ENCODE measurements at places on chromosomes 11 and 22.
A peak's percentile ranks its signal among the peaks of the same experiment; 100 is the strongest.

DNA sequence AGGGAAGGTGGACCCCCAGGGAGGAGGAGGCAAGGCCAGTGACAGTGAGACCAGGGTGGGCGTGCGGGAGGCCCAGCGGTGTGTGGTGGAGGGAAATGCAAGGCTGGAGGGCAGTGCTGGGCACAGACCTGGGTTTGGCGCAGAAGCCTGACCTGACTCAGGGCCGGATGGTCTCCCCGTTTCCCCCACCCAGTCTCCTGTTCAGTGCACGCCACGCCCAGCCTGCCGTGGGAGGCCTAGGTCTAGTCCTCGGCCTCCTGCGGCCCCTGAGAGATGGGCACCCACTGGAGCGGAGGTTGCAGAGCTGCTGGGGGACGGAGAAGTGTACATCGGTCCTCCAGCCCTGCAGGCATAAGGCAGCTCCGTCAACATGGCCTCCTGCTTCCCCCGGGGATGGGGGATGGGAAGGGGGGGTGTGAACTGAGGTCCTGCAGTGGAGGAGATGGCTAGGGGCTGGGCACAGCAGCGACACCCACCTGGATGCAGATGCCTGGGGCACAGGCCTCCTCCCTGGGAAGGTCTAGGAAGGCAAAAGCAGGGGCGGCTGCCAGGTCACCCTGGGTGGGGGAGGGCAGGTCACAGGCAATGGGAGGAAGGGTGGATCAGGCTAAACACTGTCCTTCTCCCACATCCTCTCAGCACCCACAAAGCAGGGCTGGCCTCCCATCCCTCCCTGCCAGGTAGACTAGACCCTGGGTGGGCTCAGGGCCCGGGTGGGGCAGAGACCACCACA lies 15.9 kb downstream of the IL17REL start:
- DNase-seq, result no peak

GRCh38 chr11:111707039-111707690 lies 59.0 kb downstream of the PPP2R1B start:
- DNase-seq, result peak; percentile 27

DNA sequence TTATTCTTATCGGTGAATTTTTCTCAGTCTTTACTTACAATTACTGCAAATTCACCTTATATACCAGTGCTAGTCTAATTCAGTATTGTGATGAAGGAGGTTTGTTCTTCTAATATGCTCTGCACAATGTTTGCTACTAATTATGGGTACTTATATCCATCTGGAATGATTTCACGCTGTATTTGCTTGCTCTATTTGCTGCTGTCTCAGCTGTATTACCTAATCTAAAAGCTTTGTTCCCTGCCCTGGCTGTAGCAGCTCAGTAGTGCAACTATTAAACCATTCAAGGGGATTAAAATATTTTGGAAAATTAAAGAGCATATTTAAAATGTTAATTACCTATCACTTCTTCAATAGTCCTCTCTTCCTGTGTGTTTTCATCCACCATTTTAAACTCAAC lies 375.3 kb downstream of the LUZP2 start:
- no peak for DNase-seq

- no peak for DNase-seq
Measured at GRCh38 chr11:22597062-22597461, 28.6 kb downstream of the FANCF start.

DNA sequence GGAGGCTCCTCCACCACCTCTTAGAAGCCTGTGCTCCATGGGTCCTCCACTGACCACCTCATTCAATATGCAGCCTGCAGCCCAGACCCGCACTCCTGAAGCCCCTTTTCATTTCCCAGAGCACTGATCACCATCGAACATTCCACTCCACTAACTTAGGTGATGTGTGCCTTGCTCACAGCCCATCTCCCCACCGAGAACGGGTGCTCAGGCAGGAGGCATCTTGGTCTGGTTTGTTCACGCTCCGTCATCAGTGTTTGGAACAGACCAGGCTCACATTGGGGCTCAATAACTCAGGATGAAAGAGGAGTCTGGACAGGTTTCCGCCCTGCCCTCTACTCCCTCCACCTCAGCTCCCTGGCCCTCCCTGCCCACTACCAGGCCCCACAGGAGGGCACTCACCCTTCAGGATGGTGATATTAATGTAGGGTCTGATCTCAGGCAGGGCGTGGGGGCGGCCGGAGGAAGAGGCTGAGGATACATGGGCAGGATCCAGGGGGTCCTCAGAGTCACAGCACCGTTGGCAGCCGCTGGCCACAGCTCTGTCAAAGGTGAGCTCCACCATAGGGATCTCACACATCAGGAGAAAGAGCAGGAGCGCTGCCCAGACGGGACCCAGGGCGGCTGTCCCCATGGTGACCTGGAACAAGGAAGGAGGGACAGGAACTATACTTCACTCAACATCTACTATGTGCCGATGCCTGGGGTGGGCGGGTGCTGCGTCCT lies 3.1 kb downstream of the C1QTNF6 start:
- no peak for DNase-seq

- no peak for DNase-seq
Measured at GRCh38 chr11:34864424-34864823, 51.8 kb downstream of the APIP start.

- no peak for DNase-seq
Measured at GRCh38 chr11:9399466-9399865, 15.0 kb downstream of the IPO7 start.

GRCh38 chr11:14746857-14747395 lies 103.3 kb downstream of the PDE3B start:
- DNase-seq, result no peak

DNA sequence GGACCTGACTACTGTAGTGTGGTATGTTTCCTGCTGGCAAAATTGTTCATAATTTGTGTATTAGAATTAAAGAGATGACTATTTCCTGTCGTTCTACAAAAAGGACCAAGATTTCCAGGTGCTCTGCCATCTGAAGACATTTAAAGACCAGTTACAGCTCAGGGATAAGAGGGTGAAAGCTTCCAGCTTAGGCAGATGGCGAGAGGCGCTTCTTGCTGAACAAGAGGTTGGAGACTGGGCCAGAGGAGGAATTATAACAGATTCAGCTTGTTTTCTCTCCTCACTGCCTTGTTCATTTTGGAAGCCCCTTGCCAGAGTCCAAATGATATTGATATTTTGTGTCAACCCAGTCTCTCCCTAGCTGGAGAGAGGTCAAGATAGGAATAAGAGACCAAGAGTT lies 23.1 kb upstream of the NNMT start:
- no peak for DNase-seq

DNA sequence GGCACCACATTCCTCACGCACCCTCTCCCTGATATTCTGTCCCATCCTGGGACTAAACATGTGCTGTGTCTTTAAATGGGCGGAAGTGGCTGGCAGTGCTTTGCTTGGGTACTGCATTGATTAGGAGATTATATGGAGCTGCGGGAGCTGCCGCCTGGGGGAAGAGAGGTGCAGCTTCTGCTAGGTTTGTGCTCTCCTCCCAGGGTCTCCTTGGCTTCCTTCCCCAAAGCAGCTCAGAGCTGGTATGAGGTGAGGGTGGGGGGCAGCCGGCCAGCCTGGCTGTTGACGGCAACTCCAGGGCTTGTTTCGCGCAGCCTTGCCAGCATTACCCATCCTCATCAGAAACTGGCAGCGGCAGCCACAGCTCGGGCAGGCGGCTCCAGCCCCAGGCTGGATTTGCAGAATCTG lies 95.4 kb downstream of the GRAMD1B start:
- no peak for DNase-seq

- DNase-seq, result no peak
Measured at GRCh38 chr11:65492637-65493366, 6.0 kb upstream of the MALAT1 start.

GRCh38 chr11:116842909-116843308 lies 5.5 kb upstream of the APOA1 start:
- no peak for DNase-seq

GRCh38 chr11:118910309-118911112 lies 15.2 kb downstream of the BCL9L start:
- peak; percentile 91 for DNase-seq

GRCh38 chr11:6606471-6607189 lies 3.1 kb downstream of the ILK start:
- DNase-seq, result peak; percentile 67

DNA sequence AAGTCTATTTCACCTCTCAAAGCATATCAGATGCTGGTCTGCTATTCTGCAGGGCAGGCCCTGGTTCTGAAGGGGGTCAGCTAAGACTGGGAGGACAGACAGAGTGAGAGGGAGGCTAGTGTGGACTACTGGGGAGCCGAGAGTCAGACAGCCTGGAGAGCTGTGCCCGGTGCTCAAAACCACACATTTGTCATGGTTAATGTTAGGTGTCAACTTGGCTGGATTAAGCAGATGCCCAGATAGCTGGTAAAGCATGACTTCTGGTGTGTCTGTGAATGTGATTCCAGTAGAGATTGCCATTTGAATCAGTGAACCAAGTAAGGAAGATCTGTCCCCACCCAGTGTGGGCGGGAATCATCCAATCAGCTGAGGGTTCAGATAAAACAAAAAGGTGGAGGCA lies 102.6 kb downstream of the SNX19 start:
- DNase-seq, result no peak

GRCh38 chr11:122727101-122727929 lies 71.8 kb downstream of the UBASH3B start:
- no peak for DNase-seq

DNA sequence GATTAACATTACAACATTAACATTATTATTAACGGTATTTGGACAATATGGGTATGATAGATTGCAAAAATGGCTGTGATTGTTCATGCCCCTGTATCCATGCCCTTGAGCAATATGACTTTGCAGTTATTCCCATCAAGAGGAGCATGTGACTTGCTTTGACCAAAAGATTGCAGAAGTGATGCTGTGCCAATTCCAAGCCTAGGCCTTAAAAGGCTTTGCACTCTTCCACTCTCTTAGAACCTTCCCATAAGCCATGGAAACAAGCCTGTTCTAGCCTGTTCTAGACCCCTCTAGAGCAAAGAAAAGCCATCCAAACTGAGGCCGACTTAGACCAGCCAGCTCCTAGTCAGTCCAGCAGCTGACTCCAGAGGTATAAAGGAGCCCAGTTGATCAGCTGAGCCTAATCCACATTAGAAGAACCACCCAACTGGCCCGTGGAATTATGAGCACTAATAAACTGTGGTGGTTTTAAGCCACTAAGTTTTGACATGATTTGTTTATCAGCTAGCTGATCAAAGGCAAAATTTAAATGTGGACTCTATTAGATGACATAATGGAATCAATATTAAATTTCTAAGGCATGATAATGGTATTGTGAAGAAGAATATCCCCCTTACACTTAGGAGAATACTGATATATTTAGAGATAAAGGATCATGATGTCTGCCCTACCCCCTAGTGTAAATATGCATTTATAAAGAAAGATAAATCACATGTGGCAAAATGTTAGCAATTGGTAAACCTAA lies 28.6 kb downstream of the RAB30 start:
- no peak for DNase-seq

DNA sequence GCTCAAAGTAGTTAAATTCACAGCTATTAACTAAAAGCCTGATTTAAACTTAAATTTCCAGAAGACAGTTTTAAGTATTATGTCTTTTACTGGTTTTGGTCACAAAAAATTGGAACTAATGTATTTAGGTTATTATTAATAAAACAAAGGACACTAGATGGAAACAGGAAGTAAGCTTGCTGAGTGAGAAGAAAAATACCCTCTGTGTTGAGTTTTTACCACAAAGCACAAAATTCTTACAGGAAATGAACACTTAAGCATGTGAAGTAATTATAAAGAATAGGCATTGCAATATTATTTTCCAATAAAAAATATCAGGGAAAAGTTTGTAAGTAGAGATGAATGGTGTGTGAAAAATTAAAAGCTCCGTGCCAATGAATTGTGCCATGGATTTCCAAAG lies 46.3 kb downstream of the PIK3C2A start:
- no peak for DNase-seq

DNA sequence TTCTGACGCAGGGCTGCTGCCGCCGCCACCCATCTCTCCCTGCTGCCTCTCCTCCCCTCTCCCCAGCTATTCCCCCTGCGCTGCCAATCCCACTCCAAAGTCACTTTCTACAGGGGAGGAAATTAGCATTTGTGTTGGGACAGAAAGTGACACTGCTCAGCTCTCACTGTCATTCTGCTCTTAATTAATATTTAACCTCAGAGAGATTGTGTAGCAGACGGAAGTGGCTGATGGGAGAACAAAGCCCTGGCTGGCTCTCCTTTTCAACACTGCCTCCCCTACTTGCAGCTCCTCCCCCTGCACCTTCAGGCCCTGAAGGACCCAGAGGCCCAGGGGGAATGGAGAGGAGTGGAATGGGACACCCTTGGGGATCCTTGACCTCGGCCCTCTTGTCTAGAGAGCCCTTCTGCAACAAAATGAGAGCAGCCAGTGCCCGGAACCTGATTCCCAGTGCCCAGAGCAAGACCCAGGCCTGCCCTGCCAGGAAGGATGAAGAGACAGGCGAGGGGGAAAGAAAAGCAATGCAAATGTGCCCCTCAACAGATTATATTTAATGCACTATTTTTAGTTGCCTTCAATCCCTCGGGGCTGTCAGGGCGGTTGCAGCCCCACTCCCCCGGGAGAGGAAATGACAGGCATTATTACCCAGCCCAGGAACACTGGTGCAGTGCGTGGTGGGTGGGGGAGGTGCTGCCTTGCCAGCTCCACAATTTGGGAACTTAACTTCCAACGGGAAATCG lies 14.6 kb upstream of the NRGN start:
- DNase-seq, result no peak

- DNase-seq, result no peak
Measured at GRCh38 chr11:967995-968751, 42.5 kb downstream of the AP2A2 start.

GRCh38 chr11:45511566-45511965 lies 153.9 kb downstream of the CHST1 start:
- DNase-seq, result no peak

DNA sequence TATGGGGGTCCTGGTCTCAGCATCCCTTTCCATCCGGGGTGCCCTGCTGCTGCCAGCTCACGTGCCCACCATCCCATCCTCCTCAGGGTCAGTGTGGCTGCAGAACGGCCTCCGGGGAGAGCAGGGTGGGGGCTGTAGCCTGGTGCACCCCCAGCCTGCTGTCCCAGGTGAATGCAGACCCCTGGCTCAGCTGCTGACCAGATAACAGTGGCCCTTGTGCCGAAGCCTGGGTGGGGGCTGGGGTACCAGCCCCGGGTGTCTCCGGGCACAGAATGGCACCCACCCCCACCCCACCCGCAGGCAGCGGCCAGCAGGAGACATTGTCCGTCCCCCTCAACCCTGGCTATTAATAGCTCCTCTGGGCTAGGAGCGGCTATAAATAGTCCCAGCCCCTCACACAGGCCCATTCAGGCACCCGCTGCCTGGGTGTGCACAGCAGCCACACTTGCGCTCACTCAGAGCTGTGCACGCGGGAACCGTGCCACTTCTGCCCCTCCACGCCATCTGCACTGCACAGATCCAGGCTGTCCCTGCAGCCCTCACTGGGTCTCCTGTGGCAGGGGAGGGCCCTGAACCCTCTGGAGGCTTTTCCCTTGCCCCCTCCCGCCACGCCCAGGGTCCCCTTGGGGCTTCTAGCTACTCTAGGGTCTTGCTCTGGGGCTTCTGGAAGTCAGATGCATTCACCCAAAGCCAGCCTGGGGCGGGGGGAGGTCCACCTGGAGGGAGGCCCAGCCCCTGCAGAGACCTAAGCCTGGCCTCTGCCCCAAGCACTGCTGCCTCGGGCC lies 18.7 kb downstream of the CRELD2 start:
- DNase-seq, result no peak

- no peak for DNase-seq
Measured at GRCh38 chr22:47846206-47846605, 1083.8 kb downstream of the TBC1D22A start.

- DNase-seq, result no peak
Measured at GRCh38 chr11:70654016-70654415, 255.7 kb downstream of the CTTN start.
